Tibial nerve (tissue), 4 donors: ENCODE measurements at places on chromosomes 12 and 14.

GRCh38 chr12:110546339-110546738 lies 36.8 kb downstream of the PPTC7 start:
- no peak for DNase-seq

DNA sequence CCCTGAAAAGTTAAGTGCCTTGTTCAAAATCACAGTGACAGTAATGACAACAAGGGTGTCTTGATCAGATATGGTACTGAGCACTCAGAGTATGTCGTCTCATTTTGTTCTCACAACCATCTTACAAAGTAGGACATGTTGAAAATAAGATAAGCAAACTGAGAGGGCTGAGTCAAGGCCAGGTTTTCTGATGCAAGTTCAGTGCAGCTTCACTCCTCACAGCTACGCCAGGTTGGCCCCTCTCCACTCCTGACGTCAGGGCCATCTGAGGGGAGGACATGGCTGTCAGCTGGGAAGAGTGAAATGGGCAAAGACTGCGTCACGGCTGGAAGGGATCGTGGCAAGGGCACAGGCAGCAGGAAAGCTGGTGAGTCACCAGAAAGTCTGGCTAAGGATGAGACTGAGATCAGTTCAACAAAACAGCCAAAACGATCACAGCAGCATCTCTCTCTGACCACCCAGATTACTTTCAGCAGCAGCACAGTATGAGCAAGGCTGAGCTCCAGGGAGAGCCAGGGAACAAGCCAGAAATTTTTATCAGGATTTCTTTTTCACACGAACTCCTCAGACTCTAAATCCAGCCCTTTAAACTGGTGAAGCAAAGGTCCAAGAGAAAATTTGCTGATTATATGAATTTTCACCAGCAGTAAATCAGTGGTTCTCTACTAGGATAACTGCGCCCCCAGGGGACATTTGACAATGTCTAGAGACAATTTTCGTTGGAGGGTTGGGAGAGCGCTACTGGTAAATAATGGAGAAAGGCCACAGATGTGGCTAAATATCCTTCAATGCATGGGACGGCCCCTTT lies 297.9 kb upstream of the AMIGO2 start:
- peak; percentile 61 for DNase-seq

- no peak for DNase-seq
Measured at GRCh38 chr12:77821699-77822203, 8.9 kb upstream of the NAV3 start.

DNA sequence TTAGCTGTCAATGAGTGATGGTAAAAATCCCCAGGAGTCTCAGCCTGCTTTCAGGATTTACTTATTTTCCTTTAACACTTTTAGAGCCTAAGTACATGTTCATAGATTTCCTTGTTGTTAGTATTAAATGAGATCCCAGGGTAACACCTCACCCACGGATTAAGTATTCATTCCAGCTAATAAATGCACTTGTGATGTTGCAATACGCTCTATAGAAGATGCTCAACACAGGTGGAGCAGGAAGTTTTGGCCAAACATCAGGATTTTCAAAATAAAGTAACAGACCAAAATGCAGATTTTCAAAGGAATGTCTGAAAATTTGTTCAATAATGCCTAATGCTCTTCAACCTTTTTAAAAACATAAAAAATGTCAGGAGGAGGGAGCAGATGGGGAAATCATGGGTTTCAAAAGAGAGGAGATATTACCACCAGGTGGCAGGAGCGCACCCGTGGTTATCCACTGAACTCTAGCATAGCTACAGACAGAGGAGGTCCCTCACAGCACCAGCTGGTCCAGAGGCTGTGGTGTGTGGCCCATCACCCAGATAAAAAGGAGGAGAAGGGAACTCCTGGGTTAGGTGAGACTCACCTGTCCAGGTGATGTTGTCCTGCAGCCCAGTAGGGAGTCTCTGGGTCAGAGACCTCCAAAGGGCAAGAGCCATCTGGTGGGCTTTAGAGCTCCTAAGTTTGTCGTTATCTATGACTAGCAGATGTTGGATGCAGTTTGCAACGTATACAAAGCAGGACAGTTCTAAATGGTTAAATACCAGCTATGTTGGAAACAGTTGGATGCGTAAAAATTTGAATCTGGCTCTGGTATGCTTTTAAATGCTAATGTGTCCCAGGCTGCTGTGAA lies 1158.4 kb upstream of the TMEM132C start:
- DNase-seq: peak; percentile 75

DNA sequence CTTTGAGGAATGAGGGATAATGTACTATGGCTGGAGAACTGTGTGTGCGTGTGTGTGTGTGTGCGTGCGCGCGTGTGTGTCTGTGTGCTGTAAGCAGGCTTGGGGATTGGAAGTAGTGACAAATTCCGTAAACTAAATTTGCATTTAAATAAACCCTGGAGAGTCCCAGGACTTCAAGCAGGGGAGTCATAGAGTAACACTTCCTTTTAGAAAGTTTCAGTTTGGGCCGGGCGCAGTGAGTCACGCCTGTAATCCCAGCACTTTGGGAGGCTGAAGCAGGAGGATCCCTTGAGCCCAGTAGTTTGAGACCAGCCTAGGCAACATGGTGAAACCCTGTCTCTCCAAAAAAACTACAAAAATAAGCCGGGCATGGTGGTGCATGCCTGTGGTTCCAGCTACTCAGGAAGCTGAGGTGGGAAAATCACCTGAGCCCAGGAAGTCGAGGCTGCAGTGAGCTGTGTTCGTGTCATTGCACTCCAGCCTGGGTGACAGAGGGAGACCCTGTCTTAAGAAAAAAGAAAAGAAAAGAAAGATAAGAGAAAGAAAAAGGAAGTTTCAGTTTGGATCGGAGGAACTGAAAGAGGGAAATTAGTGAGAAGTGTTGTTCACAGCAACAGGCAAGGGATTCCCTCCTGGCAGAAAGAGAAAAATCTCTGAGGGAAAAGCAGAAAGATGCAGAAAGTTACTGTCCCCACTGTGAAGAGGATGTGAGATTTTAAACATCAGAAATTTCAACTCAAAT lies 222.7 kb upstream of the SOX5 start:
- DNase-seq: no peak

GRCh38 chr12:49866859-49867569 lies 24.1 kb upstream of the BCDIN3D start:
- DNase-seq: peak; percentile 87

- peak; percentile 48 for DNase-seq
Measured at GRCh38 chr14:75188520-75189268, 12.3 kb upstream of the TMED10 start.

DNA sequence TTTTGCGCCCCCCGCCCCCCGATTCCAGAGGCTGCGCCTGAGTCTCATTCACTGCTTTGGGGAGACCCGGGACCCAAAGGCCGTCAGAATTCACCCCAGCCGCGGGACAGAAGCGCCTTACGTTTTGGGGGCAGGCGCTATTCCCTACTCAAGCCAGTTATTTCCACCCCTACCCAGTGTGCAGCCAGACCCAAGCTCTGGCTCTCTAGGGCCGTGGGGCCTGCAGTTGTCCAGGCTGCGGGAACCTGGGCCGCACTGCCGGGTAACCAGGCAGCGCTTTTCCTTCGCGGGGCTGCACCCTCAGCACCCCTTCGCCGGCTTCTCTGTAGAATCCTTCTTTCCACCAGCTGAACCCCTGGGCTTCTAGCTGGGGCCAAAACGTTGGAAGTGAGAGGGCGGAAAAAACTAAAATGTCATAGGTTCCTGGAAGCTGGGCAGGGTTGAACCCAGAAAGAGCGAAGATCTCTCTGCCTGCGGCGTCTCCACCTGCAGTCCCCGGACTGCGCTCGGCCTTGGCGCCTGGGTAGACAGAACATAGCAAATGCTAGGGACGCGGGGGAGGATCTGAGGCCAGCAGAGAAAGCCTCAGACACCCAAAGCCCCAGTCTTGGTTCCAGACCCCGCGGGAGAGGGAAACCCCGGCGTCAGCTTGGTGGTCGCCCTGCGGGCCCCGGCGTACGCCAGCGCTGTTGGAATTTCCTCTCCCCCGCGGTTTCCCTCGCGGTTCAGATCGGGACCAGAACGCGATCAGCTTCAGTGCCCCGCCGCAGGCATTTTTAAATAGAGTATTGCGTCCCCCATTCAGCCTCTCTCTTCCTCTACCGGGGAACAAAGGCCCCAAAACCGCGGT lies 18.3 kb downstream of the TBX3 start:
- no peak for DNase-seq

GRCh38 chr12:32196250-32197198 lies 89.9 kb downstream of the BICD1 start:
- DNase-seq: no peak

GRCh38 chr14:69945912-69946311 lies 66.7 kb downstream of the SMOC1 start:
- no peak for DNase-seq

- DNase-seq: no peak
Measured at GRCh38 chr14:75976826-75977581, 4.8 kb downstream of the TGFB3 start.

DNA sequence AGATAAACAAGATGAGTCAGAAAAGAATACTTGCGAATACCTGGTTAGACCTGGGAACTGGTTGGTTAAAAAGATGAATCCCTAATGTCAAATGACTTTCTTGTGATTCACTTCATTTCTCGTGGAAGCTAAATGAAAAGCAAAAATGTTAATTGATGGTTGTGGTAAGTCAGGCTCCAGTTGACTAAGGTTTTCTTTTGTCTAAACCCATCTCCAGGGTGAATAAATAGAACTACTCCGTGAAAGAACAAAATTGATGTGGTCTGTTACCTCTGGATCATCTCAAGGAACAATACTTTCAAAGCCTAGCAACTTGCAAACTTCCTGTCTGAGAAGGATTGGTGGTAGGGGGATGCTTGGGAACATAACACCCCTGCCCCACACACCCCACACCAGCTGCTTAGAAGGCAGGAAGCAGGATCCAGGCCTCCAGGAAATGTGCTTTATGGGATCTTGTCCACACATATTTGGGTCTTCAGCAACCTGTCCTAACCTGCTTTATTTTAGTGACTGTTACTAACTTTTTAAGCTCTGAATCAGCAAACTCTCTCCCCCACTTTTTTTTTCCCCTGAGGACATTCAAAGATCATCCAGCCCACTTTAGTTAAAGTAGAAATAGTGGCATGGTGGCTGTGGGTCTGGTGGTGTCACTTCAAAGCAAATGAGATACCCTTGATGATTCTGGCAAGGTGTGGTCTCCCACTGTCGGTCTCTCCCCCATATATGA lies 60.4 kb upstream of the PTHLH start:
- no peak for DNase-seq

DNA sequence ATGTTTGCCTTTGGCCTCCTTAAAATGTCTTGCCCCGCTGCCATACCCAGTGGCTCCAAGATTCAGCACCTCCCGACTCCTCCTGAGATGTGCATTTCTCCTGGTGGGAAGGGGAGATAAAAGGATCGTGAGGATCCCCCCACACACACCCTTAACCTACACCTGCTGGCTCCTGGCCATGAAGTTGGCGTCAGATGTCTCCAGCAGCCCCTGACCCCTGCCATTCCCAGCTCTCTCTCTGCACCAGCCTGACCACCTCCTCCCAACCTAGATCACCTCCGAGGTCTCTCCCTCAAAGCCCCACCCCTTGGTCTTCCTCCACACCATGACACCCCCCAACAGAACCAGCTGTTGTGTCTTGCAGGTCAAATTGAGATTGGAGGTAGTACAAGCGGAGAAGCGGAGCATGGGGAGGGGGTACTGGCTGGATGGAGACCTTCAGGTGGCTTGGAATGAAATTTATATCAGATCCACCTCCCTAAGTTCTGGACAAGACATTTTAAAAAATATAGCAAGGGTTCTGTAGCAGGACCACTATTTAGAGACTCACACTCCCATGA lies 151.1 kb upstream of the FKBP4 start:
- DNase-seq: no peak

GRCh38 chr14:65850429-65851135 lies 438.1 kb downstream of the FUT8 start:
- DNase-seq: no peak

DNA sequence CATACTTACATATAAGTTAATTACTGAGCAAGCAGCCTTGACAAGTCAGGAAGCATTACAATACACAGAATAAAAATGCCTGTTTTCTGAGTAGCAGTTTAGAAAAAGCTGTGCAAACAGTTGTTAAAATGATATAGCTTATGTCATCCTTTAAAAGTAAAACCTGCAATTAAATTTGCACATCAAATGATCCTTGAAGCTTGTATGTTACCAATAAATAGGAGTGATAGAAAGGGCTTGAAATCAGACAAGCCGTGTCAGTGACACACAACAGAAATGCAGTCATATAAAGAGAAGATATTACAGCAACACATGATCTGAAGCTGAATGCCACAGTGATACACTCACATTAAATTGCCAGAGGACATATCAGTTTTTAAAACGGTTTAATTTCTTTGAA lies 70.0 kb downstream of the EPS8 start:
- DNase-seq: no peak

GRCh38 chr14:23182372-23183157 lies 895 bp downstream of the SLC7A8 start:
- no peak for DNase-seq

GRCh38 chr14:69246331-69246730 lies 13.6 kb upstream of the GALNT16 start:
- DNase-seq: no peak

DNA sequence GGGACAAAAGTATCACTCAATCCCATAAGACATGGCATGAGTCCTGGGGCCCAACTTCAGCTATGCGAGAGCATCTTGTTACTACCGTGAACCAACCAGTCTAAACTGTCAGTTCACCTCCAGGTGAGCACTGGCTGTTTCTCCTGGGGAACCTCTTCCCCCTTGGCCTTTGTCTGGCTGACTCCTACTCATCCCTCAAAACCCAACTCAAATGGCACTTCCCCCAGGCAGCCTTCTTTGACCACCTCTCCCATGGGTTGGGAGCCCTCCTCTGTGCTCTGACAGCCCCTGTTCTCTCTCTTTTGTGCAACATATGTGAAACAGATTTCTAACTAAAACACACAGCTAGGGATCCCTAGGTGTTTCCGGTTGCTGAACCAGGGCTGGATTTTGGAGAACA lies 37.7 kb downstream of the FOXN4 start:
- no peak for DNase-seq

- no peak for DNase-seq
Measured at GRCh38 chr12:12159988-12160387, 89.2 kb downstream of the BCL2L14 start.

DNA sequence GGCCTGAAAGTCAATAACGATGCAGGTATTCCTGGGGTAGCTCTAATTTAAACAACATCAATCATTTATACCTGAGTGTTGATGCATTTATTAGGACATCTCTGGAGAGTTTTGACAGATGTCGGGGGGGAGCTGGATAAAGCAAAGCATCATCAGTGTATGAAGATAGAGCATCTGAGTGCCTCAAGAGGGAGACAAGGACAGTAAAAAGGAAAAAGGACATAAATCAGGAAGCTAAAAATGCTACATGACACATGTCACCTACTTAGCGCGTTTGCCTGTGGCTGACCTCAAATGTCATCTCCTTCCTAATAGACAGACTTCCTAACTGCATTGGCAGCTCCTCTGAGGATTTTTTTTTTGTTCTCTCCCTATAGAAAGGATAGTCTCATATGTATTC lies 259.5 kb upstream of the PKP2 start:
- no peak for DNase-seq

- no peak for DNase-seq
Measured at GRCh38 chr14:55577229-55577628, 2.8 kb upstream of the KTN1 start.
